ENCODE measurements at places on chromosomes 7 and 10. TPM values are rescaled to one million over a fixed set of nuclear protein-coding genes. Genes with fewer than 3 reads are reported as not detected.

SPDYE16 gene
- total RNA-seq: not detected

ERCC6 gene
- 38.0 TPM for total RNA-seq

ZFAND4 gene
- 6.6 TPM for total RNA-seq

CWF19L1 gene
- 24.9 TPM for total RNA-seq

ZNF117 gene
- total RNA-seq: 10.7 TPM

TMEM176A gene
- not detected for total RNA-seq

IFIT1B gene
- not detected for total RNA-seq

RBM20 gene
- total RNA-seq: 0.18 TPM

Measured in smooth muscle cell of the umbilical artery (primary cell).